Metanephros (tissue), 2 donors: ENCODE measurements at places on chromosomes 12 and 14. TPM values are rescaled to one million over a fixed set of nuclear protein-coding genes. Genes with fewer than 3 reads are reported as not detected.

Gene TEX52
- not detected for total RNA-seq

Gene POTEM
- total RNA-seq: not detected

Gene PTPRB
- total RNA-seq: 40.4 TPM

Gene NYNRIN
- 37.2 TPM for total RNA-seq

Gene PRB2
- total RNA-seq: not detected

Gene HOXC6
- 17.0 TPM for total RNA-seq

Gene COX8C
- not detected for total RNA-seq
